ENCODE measurements at places on chromosomes 12 and 14.

DNA sequence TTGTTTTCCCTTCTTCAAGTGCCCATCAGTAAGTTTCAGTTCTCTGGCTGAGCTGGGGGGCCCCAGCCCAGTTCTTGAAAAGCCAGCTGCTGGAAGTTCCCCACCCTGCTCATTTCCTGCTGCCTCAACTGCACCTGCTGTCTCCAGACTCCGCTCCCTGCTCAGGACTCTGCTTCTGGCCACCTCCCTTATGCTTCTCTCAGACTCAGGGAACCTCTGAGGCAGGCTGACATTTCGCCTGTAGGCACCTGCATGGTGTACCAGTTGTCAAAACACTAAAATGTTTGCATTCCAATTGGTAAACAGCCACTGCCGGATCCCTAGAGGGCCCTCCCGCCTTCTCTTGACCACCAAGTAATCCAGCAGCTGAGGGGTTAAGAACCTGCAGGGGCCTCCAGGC, 136.5 kb upstream of the VRK1 start:
- DNase-seq: peak; percentile 61

DNA sequence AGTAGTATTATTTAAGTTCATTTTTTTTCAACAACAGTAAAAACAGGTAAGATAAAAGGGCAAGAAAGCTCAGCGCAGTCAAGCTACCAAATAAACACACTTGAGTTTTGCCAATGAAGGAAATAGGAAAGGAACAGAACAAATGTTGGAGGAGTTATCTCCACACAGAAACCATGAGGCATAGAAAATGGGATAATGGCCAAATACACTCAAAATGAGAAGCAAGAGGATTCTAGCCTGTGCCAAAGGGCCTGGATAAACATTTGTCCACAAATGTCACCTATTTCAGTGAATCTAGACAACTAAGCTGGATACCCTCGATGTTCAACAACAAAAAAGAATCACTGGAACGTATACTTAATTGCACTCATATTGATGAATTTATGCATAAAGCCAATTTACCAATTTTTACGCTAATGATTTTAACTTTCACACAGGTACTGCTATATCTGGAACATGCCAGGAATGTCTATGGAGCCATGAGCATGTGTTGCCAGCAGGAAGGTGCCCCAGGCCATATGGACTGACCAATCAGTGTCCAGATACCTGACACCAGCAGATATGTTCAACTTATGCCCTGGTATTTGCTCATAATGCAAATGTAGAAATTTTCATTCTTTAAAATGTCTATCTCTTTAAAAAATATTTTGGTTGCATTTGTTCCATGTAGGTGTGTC, 21.1 kb downstream of the ST8SIA1 start:
- DNase-seq: no peak

- no peak for DNase-seq
Observed at GRCh38 chr12:93563807-93564538, 8.5 kb upstream of the SOCS2 start.

DNA sequence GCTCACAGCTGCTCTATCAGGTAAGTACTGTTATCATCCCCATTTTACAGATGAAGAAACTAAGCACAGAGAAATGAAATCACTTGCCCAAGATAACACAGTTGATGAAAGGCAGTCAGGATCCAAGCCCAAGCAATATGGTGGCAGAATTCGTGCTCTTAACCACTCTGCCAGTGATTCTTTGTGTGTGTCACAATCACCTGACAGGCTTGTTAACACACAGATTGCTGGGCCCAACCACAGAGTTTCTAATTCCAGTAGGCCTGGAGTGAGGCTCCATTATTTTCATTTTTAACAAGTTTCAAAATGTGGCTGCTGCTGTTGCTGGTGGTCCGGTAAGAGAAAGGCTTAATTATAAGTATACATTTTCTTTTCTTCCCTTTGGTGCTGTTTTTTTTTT, 134.2 kb downstream of the TGFB3 start:
- DNase-seq: no peak

DNA sequence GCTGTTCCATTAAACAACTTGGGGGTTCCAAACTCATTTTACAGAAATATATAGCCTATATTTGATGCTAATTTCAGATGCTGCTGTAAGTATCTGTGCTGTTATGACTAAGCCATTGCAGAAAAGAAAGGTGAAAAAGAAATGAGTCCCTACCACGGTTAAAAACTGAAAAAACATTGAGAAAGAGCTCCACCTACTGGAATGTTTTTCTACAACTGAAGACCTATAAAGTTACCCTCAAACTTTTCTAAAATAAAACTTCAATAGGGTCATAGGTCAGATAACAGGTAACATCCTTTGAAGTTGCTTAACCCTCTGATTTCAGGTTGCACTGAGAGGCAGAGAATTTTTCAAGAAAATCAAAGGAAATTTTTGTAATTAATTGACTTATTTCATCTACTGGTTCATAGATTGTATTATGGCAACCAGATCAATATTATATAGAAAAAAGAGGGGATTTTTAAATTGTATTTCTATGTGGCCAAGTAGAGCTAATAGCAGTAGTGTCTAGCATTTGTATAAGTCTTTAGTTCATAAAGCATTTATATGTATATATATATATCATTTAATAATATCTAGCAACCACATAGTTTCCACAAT, 279.9 kb downstream of the RPS29 start:
- DNase-seq: peak; percentile 2

DNA sequence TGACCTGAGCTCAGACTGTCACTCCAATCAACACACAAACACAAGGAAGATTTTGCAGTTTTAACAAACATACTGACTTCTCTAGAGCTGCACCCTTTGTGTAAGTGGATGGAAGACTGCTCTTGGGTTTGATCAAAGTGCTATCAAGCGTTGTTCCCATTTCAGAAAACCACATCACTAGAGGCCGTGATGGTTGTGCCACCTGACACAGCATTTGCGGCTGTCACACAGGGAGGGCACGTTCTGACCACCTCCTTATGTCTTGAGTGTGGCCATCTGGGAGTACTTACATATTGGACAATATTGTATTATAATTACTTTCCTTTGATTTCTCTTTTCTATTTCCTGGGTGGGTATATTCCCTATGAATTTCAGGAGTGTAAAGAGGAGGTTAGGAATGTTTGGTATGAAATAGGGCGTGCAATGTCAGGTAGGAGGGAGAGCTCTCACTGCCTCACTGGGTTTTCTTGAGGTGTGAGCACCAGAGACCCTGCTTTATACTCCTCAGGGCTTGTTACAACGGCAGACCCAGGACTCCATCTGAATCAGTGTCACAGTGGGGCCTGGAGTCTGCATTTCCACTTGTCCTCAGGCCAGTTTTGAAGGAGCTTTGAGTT, 74.3 kb downstream of the SYNE3 start:
- DNase-seq: no peak

DNA sequence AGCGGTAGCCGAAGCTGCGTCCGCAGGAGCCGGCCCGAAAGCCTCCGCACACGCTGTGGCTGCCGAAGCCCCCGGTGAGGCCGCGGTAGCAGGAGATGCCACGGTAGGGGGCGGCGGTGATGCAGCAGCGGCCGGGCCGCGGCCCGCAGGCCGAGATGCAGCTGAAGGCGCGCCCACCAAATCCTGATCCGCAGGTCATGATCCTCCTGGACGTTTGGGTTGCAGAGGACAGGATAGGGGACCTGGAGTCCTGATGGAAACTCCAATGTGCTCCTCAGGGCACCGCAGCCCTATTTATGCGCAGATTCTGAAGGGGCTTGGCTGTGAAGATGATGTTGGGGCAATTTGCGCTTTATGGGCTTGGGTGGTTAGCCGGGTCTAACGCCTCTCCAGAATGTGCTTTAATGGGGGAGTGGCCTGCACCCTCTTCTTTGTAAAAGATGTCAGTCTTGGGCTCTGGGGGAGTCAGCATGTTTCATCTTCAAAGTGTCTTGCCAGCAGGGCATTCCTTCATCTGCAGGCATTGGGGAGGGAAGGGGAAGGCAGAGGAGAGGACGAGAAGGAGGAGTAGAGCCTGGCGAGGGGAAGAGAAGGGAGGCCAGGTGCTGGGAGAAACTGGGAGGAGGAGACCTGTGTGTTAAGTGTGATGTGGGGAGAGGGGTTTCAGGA, at the start of gene KRT81:
Gene KRT81, minus strand, starts transcription at position 268 of the 669 bp plus-strand sequence. Its CDS starts 69 bp downstream, at position 199.
- no peak for DNase-seq

GRCh38 chr14:87492561-87492960, 500.4 kb downstream of the GALC start:
- no peak for DNase-seq

- DNase-seq: no peak
Observed at GRCh38 chr12:13772264-13772663, 209.1 kb downstream of the GRIN2B start.

DNA sequence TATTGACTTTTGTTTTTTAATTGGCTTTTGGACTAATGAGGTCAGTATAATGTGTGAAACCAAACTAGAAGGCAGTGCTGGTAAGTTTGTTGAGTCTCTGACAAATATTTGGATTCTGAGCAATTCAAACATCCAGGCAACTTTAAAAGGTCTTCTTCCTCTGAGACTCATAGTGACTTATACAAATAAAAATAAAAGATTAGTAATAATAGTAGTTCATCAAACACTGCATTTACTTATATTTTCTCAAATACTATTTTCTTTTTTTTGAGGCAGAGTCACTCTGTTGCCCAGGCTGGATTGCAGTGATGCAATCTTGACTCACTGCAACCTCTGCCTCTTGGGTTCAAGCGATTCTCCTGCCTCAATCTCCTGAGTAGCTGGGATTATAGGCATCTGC, 337.9 kb downstream of the DAD1 start:
- DNase-seq: no peak

DNA sequence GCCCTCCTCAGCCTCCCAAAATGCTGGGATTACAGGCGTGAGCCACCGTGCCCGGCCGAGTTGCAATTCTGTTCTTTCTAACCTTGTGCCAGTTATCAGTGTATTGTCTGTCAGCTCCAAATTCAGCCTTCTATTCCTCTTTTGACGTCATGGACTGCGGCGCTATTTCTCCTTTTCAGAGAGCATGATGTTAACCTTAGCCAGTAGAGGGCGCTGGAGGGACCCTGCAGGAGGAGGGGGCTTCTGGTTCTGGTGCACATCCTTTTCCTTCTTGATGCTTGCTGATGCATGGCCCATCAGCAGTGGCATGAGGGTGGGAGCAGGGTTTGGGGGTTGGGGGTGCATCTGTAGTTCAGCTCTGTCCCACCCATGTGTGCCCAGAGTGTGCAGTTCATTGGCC, 179.3 kb upstream of the RMST start:
- DNase-seq: no peak

GRCh38 chr12:15787778-15788177, 1.4 kb downstream of the EPS8 start:
- no peak for DNase-seq

- DNase-seq: no peak
Observed at GRCh38 chr12:26732005-26732908, 100.7 kb downstream of the ITPR2 start.

- DNase-seq: no peak
Observed at GRCh38 chr12:12020762-12021161, 50.0 kb upstream of the BCL2L14 start.

Measured in COR-L47 (cell line).